ENCODE measurements at places on chromosomes 2 and 18. TPM values are rescaled to one million over a fixed set of nuclear protein-coding genes. Genes with fewer than 3 reads are reported as not detected.

The HPCAL1 gene
- 34.1 TPM for total RNA-seq

DNA sequence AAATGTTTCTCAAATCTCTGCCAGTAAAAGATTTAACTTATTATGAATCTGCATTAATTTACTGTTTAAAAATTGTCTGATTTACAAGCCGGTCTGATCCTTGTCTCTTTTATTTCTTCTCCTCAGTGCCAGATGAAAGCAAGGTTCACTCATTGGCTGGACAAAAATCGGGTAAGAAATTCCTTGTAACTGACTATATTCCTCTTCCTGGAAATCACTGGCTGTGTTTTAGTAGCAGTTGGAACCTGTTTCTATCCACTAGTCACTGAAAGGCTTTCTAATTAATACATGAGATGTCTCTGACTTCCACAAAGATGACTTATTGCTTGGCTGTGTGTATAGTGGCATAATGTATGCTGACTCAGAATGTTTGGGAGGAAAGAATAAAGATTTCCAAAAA, 436.6 kb upstream of the NRP2 start:
- DNase-seq, result no peak

DNA sequence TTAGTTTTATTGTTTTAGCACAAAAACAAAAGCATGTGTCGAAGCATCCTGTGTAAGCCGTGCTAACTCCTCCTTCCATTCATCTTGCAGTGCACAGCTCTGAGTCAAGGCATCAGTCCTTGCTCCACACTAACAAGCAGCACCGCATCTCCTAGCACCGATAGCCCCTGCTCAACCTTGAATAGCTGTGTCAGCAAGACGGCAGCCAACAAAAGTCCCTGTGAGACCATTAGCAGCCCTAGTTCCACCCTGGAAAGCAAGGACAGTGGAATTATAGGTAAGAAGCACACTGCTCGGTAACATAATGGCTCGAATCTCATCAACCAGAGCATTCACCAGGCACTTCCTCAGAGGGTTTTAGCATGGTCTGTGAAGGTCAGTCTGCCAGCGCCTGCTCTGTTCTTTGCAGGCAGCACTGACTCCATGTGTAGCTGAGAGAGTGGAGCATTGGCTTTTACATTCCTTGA, 136.2 kb downstream of the WDSUB1 start:
- DNase-seq, result no peak

The DNAH7 gene
- 0.36 TPM for total RNA-seq

The SPDYA gene
- 1.1 TPM for total RNA-seq

GRCh38 chr18:3758531-3758930, 308.6 kb downstream of the TGIF1 start:
- DNase-seq, result no peak

GRCh38 chr2:88871336-88871735, 179.9 kb downstream of the RPIA start:
- no peak for DNase-seq

- DNase-seq, result no peak
These were observed 40.9 kb upstream of the CCDC88A start for GRCh38 chr2:55460562-55460961.

GRCh38 chr2:66437691-66438497, 3.0 kb downstream of the MEIS1 start:
- peak; percentile 77 for DNase-seq

DNA sequence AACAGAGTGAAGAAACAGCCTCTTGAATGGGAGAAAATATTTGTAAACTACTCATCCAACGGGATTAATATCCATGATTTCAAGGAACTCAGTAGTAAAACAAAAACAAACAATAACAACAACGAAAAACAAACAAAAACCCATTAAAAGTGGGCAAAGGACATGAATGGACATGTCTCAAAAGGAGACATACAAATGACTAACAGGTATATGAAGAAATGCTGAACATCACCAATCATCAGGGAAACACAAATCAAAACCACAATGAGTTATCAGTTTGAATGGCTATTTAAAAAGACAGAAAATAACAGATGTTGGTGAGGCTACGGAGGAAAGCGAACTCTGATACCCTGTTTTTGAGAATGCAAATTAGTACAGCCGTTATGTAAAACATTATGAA, 224.8 kb upstream of the NRXN1 start:
- no peak for DNase-seq

The POTEF gene
- total RNA-seq, result not detected

DNA sequence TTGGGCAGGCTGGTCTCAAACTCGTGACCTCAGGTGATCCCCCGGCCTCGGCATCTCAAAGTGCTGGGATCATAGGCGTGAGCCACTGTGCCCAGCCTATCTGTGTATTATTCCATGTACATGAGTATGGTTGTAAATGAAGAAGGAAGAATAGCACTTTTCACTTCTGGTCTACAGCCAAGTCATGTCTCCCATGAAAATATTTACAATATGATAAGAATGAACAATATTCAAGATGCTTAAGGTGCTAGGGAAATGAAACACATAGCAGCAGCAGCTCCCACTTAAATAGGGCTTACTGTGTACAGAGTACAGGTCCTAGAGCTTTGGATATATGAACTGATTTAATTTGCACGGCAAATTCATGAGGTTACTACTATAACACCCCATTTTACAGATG, 70.3 kb upstream of the COL5A2 start:
- DNase-seq, result no peak

DNA sequence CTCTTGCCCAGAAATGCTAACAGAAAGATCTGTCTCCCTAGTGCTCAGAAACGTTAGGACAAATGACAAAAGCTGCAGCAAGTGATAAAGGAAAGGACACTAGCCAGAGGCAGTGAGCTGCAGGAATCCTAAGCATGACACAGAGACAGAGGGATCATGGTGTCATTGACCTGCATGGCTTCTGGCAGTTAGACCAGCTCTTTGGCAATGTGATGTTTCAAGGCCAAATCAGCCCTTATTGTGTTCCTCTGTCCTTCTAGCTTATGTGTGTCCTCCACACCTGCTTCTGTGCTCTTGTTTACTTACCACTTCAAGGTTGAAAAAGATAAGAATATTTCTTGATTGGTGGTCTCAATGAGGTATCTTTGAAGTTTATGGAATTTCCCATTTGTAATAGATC, 120.8 kb downstream of the RHBDD1 start:
- no peak for DNase-seq

- DNase-seq, result peak; percentile 75
These were observed 118.8 kb downstream of the MEP1B start for GRCh38 chr18:32308493-32309120.

The MYO1B gene
- total RNA-seq, result 6.2 TPM

The CLHC1 gene
- total RNA-seq, result 4.9 TPM

DNA sequence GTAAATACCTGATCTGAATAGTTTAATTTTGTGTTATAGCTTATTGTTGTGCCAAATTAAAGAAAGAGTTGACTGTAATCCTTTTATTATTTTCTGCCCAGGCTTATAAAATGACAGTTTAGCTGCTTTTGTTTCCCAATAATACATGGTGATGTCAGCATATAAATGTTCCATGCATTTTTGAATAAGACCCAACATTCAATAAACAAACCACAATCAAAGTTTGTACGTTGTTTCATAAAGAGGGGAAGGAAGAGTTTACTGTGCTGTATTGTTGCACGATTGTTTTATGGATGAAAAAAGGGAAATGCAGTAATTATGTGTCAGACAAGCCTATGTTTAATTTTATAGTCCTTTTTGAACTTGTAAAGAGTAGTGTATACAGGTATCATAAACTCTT, 177.2 kb upstream of the SCN7A start:
- no peak for DNase-seq

The KIF1A gene
- 1.3 TPM for total RNA-seq

DNA sequence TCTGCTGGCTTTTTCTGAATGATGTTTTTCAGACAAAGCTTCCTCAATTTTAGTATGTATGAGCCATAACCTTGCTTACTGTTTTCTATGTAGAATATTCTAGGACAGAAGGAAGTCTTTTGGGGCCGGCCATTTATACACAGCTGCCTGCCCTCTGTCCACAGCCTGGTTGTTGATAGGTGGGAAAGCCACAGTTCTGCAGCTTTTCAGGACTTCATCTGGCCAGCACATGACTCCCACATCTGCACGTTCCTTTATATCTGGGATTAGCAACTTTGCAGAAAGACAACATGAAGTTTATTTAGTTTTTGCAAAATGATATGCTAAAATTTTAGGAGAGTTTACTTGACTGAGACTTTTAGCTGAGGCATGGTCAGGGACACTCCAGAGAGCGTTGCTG, 105.6 kb downstream of the CEP192 start:
- DNase-seq, result no peak

DNA sequence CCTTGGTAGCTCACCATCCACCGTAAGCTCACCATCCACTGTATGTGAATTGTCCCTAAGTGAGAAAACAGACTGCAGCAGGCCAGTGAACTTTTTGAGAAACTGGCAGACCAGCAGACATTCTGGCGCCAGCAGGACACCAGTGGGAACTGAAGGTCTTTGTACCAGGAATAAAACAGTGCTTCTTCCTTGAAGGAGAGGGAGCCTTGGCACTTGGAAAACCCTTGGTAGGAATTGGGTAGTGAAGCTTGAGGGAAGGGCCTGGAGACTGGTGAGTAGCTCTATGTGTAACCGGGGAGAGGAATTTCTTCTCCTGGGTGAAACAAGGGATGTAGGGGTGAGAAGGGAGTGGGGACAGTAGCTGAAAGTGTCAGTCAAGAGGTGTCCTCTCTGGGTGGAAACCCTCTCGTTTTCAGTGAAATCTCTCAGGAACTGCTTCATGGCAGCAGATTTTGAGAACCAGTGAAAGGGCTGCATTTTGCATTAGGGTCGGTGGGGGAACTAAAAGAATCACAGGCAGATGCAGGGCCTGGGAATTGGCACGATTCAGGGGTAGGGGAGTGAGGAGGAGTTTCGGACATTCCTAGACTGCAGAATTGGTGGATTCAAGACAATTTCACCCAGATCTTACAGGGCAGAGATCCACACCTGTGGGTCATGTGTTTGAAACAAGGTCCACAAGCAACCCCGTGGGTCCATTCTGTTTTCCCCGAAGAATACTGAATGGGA, 131.5 kb upstream of the DLX2 start:
- no peak for DNase-seq

All from sigmoid colon (tissue), 7 donors.